ENCODE measurements at places on chromosomes 16 and 17.
A peak's percentile ranks its signal among the peaks of the same experiment; 100 is the strongest.

DNA sequence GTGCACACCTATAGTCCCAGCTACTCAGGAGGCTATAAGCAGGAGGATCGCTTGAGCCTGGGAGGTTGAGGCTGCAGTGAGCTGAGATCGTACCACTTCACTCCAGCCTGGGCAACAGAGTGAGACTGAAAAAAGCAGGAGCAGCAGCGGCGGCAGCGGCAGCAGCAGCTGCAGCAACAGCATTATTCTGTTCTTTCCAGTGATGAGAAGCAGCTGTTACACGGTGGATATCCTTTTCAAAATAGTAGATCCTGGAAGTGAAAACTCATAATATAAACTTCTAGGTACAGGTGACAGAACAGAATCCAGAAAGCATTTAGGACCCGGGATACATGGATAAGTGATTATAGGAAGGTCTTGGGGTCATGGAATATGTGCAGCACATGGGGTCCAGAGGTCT lies 17.8 kb upstream of the HNF1B start:
- no peaks in the 10 kb centered on the region for H3K36me3 ChIP-seq
- H3K27me3 ChIP-seq: peaks cover 56% of the 10 kb centered on the region
- no peak overlapping the region for H3K27ac ChIP-seq
- H3K4me3 ChIP-seq: no peak overlapping the region

GRCh38 chr16:85635545-85636140 lies 22.5 kb downstream of the GSE1 start:
- no peaks in the 10 kb centered on the region for H3K36me3 ChIP-seq
- no peaks in the 10 kb centered on the region for H3K27me3 ChIP-seq
- H3K4me3 ChIP-seq: no peak overlapping the region
- no peaks in the 10 kb centered on the region for H3K4me1 ChIP-seq
- H3K27ac ChIP-seq: no peak overlapping the region

- peak within 1 kb of the TSS; percentile 83 for H3K4me3 ChIP-seq
- DNase-seq: peak; percentile 88
- no peaks in the 10 kb centered on the region for H3K27me3 ChIP-seq
- H3K36me3 ChIP-seq: no peaks in the 10 kb centered on the region
These were observed at the start of gene LDAF1 for GRCh38 chr16:21158208-21159110. LDAF1 (plus strand) TSS chr16:21158674; CDS start chr16:21161183, 2,509 bp downstream.

DNA sequence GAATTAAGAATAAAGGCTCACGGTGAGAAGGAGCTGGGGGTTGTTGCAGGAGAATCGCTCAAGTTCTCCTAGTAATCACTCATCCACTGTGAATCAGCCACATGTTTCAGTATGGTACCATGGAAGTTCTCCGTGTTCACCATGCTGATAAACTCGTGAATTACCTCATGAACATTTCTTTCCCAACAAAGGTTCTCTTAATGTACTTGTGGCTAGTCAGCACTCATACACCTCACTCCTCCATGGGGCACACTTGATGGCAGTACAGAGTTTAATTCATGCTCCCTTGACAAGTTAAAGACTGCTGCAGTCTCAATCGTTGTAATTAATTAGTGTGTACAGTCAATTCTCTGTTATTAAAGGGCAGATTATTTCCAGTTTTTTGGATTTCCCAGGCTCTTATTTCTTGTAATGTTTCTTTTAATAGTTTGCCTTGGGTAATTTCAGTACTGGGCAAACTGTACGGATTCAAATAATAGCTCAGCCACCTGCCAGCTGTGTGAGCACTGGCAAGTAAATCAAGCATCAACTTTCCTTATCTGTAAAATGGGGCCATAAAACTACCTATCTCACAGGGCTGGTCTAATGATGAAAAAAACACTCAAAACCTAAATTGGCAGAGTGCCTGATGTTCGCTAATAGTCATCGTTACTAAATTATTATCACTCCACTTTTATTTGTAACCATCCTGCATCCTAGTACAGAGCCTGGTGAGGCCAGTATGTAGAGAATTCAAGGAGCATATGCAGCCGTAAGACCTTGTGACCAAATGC lies 6.1 kb downstream of the GOT2 start:
- no peak for DNase-seq
- no peaks in the 10 kb centered on the region for H3K36me3 ChIP-seq
- no peak overlapping the region for H3K4me3 ChIP-seq
- no peaks in the 10 kb centered on the region for H3K27me3 ChIP-seq
- H3K4me1 ChIP-seq: peaks cover 21% of the 10 kb centered on the region

DNA sequence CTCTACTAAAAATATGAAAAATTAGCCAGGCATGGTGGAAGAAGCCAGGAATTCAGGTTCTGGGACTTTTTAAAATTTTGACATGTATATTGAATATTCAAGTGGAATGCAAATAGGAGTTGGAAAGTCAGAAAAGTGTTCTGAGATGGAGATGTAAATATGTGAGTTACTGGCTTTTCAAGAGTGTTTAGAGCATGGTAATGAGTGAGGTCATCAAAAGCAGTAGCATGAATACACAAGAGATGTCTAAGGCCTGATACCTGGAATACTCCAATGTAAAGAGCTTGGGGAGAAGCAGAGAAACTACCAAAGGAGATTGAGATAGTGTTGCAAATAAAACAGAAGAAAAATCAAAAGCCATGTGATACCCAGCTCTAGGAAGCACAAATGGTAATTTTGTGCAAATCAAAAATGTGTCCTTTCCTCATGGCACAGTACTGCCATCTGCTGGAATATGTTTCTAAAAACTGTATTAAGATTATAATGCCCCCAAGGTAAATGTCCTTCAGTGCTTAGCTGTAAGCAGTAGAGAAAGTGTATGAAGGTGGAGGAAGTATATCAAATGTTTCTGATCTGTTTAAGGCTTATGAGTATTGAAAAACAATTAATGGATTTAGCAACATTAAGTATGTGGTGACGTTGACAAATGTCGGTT lies 908.4 kb downstream of the KCNJ18 start:
- peaks cover 5% of the 10 kb centered on the region for H3K36me3 ChIP-seq
- no peaks in the 10 kb centered on the region for H3K27me3 ChIP-seq
- DNase-seq: no peak

DNA sequence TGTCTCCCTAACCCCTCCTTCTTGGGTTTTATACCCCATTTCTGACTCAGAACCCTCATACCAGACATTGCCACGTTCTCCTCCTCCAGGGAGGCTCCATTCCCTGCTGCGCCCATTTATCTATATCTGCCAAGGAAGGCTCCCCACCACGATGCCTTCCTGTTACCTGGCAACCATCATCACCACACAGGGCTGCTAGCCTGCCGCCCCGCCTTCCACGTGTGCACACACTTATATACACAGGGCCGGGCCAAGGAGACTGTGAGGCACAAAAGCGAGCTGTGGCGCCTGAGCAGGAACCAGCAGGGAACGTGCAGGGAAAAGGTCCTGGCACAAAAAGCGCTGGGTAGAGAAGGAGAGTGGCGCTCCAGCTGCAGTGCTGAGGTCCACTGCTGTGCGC lies 261.8 kb downstream of the CBLN1 start:
- H3K27ac ChIP-seq: no peak overlapping the region
- H3K36me3 ChIP-seq: no peaks in the 10 kb centered on the region
- no peaks in the 10 kb centered on the region for H3K4me1 ChIP-seq
- H3K27me3 ChIP-seq: no peaks in the 10 kb centered on the region
- no peak for DNase-seq

DNA sequence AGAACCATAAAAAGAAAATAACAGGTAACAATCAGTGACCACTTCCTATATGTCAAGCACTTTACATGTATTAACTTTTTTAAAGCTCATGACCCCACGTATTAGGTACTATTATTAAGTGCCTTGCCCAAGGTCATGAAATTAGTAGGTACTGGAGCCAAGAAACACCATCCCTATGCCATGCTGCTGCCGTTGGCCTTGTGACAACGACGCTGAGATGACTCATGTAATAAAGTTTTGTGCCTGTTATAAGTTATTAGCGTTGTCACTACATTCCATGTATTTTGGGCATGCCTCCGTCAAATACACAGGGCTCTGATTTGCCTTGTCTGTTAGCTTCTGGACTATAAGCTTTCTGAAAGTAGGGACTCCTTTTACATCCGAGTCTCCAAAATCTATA lies 1.4 kb downstream of the BBS2 start:
- H3K27me3 ChIP-seq: no peaks in the 10 kb centered on the region
- H3K27ac ChIP-seq: no peak overlapping the region
- peaks cover 10% of the 10 kb centered on the region for H3K4me1 ChIP-seq
- H3K4me3 ChIP-seq: peak overlapping the region; percentile 76

GRCh38 chr17:22703204-22703603 lies 1010.9 kb downstream of the KCNJ18 start:
- peaks cover 14% of the 10 kb centered on the region for H3K36me3 ChIP-seq
- no peak for DNase-seq
- H3K27me3 ChIP-seq: no peaks in the 10 kb centered on the region
- H3K27ac ChIP-seq: no peak overlapping the region

- no peak overlapping the region for H3K27ac ChIP-seq
- H3K4me3 ChIP-seq: no peak overlapping the region
- H3K36me3 ChIP-seq: peaks cover 11% of the 10 kb centered on the region
- DNase-seq: no peak
These were observed 25.3 kb upstream of the FAAP100 start for GRCh38 chr17:81577278-81578000.

DNA sequence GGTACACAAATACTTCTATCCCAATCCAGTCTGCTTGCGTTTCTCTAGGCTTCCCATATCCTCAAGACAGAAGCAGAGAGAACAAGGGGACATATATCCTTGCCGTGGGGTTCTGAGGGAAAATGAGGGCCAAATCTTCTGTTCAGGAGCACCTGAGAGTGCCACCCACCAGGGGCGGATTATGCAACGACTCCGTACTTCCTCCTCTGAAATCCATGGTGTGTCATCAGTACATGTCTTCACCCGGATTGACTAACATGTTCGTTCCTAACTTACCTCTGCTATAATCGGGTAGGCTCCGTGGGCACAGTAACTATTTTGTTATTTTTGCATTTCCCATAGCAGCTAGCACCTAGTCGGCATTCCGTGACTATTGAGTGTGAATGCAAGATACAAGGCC lies 7.8 kb upstream of the ZNF200 start:
- DNase-seq: no peak
- H3K27ac ChIP-seq: no peak overlapping the region
- peaks cover 10% of the 10 kb centered on the region for H3K27me3 ChIP-seq
- no peaks in the 10 kb centered on the region for H3K36me3 ChIP-seq
- H3K4me1 ChIP-seq: no peaks in the 10 kb centered on the region
- no peak overlapping the region for H3K4me3 ChIP-seq

DNA sequence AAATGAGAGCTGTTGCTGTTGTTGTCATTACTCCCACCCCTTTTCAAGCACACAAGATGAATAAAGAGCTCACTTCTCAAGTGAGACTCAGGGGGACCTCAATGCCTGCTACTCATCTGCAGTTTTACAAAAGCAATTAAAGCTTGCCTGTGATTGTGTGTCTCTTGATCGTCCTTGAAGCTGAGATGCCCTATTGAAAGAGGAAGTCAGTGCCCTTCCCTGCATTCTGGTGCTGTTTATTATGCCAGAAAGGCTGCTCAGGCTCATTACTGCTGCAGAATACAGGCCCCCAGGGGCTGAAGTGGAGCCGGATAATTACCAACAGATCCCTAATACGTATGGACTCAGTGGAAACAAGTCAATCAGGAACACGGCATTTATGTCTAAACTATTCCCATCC lies 147.2 kb downstream of the HS3ST2 start:
- H3K4me1 ChIP-seq: no peaks in the 10 kb centered on the region
- DNase-seq: no peak
- no peak overlapping the region for H3K27ac ChIP-seq
- peaks cover 25% of the 10 kb centered on the region for H3K27me3 ChIP-seq
- H3K36me3 ChIP-seq: no peaks in the 10 kb centered on the region
- H3K4me3 ChIP-seq: no peak overlapping the region

DNA sequence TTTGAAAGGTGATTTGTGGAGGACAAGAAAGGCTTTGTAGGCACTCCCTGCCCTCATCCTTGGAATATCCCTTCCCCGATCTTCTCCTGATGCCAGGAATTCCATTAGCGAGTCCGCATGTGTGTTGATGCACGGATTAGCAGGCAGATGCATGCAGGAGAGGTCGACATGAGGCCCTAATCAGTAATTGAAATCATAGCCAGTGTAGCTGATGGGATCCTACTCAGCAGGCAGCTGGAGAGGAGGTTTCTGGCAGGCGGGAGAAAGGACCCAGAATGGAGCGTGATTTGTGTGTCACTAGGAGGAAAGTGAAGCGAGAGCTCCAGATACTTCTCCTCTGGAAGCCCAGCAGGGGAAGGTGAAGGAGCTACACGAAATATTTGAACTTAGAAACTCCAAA lies 196.3 kb upstream of the CDH11 start:
- no peaks in the 10 kb centered on the region for H3K4me1 ChIP-seq
- H3K27me3 ChIP-seq: no peaks in the 10 kb centered on the region
- no peaks in the 10 kb centered on the region for H3K36me3 ChIP-seq

- no peak overlapping the region for H3K4me3 ChIP-seq
- no peak for DNase-seq
- H3K36me3 ChIP-seq: peaks cover 67% of the 10 kb centered on the region
- H3K27me3 ChIP-seq: no peaks in the 10 kb centered on the region
These were observed 7.7 kb downstream of the ZNF174 start for GRCh38 chr16:3408561-3409197.

DNA sequence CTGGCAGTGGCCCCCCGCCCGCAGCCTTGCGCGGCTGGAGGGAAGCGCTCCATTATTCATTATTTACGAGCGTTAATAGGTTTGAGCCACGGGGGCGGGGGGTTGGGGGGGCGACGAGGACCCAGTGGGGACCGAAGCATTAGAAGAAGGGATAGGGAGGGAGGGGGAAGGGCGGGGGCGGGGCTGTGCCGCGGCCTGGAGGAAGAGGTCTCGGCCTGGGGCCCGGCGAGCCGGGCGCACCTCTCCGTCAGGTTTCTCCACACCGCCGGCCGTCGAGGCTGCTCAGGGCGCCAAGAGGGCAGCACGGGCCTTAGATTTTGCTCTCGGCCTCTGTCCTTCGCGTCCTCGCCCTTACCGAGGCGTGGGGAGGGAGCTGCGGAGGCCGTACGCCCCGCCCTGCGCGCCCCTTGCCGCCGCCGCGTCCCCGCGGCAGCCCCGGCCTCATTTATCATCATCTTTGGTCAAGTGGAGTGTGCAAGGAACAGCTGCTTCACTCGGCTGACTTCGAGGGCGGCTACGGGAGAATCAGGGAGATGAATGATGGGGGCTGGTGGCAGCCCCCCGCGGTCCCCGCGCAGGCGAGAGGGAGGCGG lies 54.2 kb downstream of the SREBF1 start:
- H3K36me3 ChIP-seq: no peaks in the 10 kb centered on the region
- peak overlapping the region; percentile 65 for H3K4me3 ChIP-seq
- peaks cover 16% of the 10 kb centered on the region for H3K4me1 ChIP-seq
